ENCODE measurements at places on chromosomes 13 and 19.

DNA sequence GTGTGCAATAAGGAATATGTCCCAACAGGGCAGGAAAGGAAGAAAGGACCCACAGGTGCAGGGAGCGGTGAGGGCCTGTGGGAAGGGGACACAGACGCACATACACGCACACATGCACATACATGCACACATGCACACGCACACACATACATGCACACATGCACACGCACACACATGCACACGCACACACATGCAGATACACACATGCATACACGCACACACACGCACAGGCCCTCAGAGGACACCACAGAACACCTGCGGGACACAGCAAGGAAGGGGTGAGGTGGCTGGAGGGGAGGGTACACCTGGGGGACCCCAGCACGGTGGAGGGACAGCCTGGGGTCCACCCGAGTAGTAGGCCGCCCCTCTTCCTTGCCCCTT is 12.9 kb downstream of the PIP5K1C start:
- no peak for DNase-seq

DNA sequence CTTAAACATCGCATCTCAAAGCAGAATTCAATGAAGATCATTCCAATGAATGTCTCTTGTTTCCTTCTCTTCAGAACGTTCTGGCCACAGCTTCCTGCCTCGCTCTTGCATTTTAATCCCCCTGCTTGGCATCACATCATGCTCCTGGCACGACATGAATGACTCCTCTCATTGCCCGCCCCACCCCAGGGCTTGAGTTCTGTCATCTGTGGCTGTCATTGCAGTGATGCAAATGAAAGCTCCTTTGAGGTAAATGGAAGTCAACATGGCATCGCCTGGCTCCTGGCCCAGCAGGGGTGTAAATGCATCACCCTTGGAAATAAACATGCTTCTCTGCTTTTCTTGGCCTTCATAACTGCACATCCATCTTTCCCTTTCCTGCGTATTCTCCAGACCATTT is 48.6 kb downstream of the SCEL start:
- no peak for DNase-seq

GRCh38 chr13:38543561-38543960 is 143.3 kb upstream of the FREM2 start:
- DNase-seq, result no peak

- no peak for DNase-seq
Observed at GRCh38 chr13:45807520-45808099, 43.9 kb downstream of the SIAH3 start.

DNA sequence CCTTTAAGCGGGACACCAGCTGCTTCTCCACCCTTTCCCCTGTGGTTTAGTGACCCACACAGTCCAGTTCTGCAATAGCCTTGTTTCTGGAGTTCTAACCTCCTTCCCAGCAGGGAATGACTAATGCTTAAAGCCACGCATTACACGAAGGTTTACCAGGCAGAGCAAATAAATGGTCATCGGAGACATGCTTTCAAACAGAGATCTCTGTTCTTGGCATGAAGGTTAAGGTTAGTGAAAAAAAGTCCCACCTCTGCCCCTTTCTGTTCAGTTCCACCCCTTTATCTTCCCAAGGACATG is 25.3 kb upstream of the MEDAG start:
- no peak for DNase-seq

- no peak for DNase-seq
Observed at GRCh38 chr13:113928685-113929627, 44.9 kb downstream of the C13orf46 start.

DNA sequence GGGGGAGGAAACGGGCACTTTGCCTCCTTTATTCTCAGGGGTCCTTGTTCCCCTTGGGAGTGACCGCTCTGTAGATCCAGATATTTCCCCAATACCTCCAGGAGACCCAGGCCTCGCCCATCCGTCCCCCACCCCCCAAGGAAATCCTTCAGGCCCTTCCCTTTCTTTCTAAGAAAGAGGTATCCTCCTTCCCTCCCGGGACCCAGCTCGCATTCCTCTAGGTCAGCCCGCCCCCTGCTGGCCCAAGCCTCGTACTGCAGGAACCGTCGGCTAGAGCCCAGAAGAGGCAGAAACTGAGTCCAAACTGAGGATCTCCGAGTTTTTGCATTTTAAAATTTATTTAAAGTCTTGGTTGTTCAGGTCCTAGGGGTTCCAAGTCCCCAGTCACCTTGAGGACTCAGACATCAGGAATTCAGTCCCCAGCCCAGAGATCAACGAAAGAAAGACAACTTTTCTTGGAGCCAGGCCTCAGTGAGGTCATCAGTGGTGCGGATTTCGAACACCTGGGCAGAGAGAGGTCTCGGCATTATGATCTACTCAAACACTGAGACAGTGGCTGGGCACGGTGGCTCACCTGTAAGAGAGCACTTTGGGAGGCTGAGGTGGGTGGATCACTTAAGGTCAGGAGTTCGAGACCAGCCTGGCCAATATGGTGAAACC is 7.5 kb upstream of the LRFN1 start:
- peak; percentile 50 for DNase-seq

DNA sequence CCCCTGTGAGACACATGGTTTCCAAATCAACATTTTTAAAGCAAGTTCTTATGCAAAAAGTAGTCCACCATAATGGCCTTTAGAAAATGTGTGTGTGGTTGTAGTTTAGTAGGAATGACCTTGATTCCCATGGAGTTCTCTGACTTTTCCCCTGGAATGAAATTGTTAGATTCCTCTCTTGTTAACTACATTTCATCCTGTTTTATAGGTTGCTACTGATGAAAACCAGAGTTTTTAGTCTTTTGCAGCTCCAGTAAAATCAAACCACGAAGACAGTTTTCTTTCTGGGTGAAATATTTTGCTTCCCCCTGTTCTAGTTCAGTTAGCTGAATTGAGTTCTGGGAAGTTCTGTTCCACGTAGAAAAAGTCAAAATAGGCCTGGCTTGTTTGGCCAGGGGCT is 107.7 kb downstream of the RAB20 start:
- no peak for DNase-seq

- DNase-seq, result no peak
Observed at GRCh38 chr19:48798937-48799336, 11.9 kb downstream of the BCAT2 start.

- DNase-seq, result no peak
Observed at GRCh38 chr13:41822560-41822959, 138.3 kb downstream of the VWA8 start.

DNA sequence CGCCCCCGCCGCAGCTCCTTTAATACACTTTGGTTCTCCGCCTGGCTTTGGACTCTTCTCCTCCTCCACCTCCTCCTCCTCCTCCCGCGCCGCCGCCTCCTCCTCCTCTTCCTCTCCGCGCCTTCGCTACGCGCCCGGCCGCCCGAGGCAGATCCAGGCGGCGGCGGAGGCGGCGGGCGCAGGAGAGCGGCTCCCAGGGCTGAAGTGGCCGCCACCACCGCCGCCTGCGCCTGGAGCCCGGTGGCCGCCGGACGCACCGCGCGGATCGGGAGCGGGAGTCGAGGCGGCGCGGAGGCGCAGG is at the start of gene ZIC2:
Gene ZIC2, plus strand, starts transcription at position 50 of the 301 bp plus-strand sequence. CDS start 281 bp downstream, outside the sequence.
- DNase-seq, result no peak

- DNase-seq, result no peak
Observed at GRCh38 chr19:29548483-29549085, 22.8 kb downstream of the VSTM2B start.

DNA sequence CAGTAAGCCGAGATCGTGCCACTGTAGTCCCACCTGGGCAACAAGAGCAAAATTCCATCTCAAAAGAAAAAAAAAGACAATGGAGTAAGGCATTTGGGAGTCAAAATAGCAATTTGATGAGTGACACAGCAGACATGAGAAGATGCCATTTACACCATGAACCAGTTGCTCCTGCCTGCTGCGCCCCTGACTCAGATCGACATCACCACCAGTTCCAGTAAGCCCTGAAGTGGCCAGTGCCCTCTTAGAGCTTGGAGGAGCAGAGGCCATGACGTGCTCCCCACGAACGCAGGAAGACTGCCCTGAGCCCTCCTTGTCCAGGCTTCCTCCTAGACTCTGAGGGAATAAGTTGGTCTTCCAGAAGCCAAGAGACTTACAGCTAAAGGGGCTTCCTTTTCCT is 339.2 kb downstream of the MYO16 start:
- DNase-seq, result no peak

GRCh38 chr13:113950451-113951245 is 23.2 kb downstream of the C13orf46 start:
- DNase-seq, result no peak

Data from GM06990 (cell line).